ENCODE measurements at places on chromosomes 16 and 17.

DNA sequence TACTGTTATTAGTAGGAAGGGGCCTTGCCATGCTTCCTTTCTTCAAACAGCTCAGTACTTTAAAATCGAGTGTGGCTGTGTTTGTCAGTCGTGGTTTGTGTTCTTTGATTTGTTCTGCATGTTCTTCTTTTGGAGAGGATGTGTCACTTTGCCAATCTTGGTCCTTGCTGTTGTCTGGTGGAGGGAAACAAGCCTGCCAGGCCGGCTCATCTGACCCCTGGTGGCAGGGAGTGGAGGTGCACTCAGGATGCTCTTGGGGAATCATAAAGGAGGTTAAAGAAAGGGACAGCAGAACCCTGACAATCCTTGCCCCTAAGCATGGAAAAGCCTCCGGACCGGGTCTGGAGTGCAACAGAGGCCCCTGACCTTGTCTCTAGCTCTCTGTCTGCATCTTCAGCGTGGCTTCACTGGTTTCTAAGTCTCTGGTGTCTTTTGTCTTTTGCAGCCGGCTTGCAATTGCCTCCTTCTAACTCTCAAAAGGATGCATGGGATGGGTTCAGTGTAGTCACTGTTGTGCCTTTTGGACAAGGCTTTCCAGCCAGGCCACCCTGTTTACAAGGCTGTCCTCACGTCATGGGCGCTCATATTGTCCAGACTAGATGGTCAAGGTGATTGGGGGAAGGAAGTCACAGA is 135.8 kb downstream of the WWOX start:
- no peak for DNase-seq

- no peak for DNase-seq
Measured at GRCh38 chr16:72938795-72939164, 109.1 kb downstream of the ZFHX3 start.

GRCh38 chr17:15437303-15437635 is 30.2 kb downstream of the CDRT4 start:
- no peak for DNase-seq

DNA sequence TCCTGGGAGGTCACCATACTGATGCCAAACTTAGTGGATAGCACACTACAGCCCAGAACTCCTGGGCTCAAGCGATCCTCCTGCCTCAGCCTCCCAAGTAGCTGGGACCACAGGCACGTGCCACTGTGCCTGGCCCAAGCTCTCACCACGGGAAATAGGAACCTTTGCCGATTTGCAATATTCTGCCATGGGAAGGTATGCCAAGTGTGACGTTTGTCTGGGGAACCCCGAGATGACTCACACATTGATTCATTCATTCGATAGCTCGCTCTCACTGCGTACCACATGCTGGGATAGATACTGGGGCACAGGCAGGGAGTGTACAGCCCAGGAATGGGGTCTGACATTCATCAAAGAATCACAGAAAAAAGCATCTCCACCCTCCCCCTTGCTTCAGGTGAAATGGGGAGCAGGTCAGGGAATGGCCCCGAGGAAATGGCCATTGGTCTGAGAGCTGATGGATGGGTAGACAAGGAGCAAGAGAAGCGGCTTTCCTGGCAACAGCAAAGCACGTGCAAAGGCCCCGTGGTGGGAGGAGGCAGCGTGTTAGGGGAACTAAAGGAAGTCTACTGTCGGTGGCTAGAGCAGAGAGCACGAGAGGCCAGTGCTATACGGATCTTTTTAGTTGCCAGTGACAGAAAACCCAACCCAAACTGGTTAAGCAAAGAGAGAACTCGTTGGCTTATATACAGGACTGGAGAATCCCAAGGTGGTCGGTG is 44.1 kb downstream of the DNAH17 start:
- no peak for DNase-seq

GRCh38 chr16:47204736-47205504 is 61.2 kb upstream of the NETO2 start:
- DNase-seq: no peak

GRCh38 chr17:51087072-51087757 is 33.5 kb downstream of the SPAG9 start:
- no peak for DNase-seq

- DNase-seq: no peak
Measured at GRCh38 chr16:78025631-78026030, 3.3 kb downstream of the CLEC3A start.

DNA sequence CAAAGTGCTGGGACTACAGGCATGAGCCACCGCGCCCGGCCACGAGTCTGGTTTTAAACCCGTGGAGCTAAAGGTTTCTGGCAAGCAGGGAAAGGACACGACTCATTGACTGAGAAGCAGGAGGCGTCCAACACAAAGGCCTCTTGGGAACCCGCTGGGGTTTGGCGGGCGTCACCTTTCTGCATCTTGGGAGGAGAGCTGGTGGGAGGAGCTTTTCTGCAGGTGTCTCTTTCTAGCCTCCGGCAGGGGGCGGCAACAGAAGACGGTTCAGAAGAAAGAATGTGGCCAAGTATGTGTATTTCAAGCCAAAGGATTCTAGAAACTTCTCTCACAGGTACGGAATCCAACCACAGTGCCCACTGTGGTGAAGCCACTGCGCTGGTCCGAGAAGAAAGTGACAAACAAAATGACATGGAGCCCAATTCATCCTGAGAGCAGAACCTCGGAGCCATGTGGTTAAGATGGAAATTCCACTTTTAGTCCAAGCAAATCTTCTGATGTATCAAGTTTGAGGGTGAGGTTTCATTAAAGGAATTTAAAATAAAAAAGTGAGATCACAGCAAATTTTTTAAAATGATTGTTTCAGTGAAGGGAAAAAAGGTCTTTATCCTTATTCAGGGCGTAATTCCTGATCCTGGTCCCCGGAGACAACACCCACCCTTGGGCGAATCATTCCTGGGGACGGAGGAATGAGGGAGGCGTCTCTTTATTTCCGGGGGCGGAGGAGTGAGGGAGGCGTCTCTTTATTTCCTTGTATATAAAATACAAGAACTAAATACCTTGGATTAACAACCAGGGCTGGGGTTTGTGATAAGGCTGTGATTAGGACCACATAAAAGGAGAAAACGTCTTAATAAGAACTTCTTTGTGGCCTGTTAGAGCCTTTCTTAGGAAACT is 97.6 kb downstream of the MRM3 start:
- no peak for DNase-seq

GRCh38 chr17:30599428-30600059 is 122.3 kb downstream of the GOSR1 start:
- DNase-seq: no peak

DNA sequence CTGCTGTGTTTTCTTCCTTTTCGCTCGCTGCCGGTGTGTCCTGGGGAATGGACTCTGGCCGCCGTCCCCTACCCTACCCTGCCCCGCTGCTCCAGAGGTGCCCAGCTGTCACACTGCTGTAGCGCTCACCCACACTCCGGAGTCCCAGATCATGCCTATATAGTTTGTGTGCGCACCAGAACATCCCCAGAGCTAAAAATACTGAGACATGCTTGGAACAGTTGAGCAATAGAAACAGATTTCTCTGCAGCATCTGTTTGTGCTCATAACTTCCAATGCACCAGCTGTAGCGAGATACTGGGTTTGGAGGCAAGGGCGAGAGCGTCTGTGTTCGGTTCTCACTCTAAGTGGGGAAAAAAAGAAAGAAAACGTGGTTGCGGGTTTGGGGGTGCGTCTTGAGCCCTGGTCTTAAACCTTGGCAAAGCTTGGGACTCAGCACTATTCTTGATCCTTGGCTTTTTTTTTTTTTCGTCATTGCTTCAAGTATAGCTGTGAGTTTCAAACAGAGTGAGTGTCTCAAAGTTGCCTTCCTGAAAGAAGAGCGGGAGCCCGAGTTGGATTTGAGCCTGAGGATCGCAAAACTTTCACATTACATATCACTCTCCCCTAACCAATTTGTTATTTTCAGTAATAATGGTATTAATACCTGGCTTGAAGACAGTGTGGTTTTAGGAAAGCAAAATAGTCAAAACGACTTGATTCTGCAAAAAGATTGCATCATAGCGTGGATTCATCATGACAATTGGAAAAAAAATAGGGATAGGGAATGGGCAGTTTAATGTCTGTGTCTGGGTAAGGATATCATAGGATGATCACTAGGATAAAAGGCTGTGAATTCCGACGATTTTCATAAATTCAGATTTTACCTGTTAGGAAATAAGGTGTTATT is 621 bp downstream of the KCNJ2 start:
- DNase-seq: no peak

DNA sequence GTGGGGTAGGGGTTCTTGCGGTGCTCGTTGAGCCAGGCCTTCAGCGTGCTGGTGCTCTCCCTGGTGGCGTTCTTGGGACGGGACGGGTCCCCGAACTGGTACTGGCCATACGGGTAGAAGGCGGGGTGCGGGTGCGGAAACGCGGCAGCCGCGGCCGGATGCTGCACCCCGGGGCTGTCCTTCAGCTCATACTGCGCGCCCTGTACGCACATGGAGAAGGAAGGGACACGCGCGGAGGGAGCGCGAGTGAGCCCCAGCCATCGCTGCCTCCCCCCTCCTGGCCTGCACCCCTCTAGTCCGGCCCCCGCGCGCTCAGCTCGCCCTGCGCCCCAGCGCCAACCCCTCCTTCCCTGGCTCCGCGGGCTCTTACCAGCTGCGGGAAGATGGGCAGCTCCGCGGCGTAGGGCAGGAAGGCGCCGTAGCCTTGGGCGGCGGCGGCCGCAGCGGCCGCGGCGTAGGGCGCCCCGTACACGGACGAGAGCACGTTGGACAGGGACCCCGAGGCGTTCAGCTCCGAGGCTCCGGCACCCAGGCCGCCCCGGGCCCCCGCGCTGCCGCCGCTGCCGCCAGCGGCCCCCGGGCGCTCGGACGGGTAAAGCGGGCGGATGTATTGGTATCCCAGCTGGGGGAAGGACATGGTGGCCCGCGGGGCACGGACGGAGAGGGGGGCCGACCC is 1.0 kb downstream of the IRX3 start:
- DNase-seq: no peak

GRCh38 chr17:41836550-41837196 is 641 bp upstream of the NT5C3B start:
- no peak for DNase-seq

- DNase-seq: no peak
Measured at GRCh38 chr17:12815642-12816141, 26.4 kb downstream of the ARHGAP44 start.

DNA sequence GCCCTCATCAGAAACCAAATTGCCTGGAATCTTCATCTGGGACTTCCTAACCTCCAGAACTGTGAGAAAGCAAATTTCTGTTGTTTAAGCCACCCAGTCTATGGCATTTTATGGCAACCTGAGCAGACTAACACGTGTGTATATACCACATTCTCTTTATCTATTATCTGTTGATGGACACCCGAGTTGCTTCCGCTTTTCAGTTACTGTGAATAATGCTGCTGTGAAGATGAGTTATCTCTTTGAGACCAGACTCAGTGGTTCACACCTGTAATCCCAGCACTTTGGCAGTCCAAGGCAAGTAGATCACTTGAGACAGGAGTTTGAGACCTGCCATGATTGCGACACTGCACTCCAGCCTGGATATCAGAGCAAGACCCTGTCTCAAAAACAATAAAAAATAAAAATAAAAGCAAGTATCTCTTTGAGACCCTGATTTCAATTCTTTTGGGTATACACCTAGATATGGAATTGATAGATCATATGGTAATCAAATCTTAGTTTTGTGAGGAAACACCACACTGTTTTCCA is 27.2 kb upstream of the CNEP1R1 start:
- DNase-seq: no peak

DNA sequence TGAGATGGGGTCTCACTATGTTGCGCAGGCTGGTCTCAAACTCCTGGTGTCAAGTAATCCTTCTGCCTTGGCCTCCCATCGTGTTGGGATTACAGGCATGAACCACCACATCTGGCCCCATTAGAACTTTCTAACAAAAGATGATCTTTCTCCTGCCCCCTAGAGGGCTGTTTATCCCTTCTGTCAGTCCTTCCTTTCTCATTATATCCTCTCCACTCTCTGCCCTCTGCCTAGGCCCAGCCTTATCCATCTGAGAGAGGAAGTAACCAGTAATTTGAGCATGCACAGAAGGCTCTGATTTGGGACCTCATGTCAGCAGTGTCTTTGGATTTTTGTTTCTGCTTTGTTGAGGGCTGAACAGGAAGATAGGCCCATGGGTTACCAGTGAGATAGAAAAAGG is 4.4 kb upstream of the DHX40 start:
- DNase-seq: no peak

- DNase-seq: no peak
Measured at GRCh38 chr17:1744551-1745512, 2.2 kb downstream of the SERPINF2 start.

DNA sequence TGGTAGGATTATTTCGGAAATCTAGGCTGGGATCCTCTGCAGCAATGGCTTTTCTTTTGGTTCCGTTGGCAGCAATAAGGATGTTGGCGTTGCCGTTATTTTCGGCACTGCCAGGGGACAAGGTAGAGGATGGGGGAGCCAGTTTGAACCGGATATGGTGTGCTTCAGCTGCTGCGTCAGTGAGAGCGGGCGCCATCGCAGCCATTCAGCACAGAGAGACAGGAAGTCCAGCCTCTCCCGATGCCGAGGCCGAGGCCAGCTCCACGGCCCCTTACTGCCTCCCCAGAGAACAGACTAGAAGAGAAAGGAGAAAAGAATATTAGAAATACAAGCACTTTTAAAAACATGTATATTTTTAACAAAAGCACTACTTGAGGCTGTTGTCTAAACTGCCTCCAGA is 21.3 kb downstream of the KANSL1 start:
- no peak for DNase-seq

- DNase-seq: no peak
Measured at GRCh38 chr17:66492561-66493005, 190.2 kb downstream of the PRKCA start.

- DNase-seq: no peak
Measured at GRCh38 chr16:11482946-11483748, 103.6 kb downstream of the LITAF start.

DNA sequence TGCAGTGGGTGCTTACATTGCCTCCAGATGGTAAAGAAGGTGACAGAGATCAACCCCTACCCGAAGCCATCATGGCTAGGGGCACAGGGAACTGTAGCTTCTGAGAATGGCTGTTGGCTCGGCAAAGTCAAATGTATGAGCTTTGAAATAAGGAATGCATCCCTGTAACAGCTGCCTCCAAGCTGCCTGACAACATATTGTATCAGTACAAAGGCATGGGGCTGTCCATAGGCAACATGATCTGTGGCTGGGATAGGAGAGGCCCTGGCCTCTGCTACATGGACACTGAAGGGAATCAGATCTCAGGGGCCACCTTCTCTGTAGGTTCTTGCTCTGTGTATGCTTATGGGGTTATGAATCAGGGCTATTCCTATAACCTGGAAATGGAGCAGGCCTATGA is 119.2 kb upstream of the NETO2 start:
- no peak for DNase-seq

DNA sequence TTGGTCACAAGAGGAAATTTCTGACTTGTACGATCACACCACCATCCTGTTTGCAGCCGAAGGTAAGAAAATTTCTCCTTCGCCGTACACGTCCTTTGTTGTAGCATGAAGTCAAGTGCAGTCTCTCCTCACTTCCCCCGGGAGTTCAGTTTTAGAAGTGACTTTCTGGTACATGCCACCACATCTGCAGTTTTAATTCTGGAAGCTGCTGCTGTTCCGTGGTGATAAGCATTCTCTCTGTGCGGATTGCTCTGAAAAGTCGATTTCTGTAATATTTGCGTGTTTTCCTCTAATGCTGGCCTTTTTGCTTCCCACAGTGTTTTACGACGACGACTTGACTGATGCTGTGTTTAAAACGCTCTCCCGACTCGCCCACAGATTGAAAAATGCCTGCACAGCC is 20.6 kb downstream of the METTL22 start:
- no peak for DNase-seq

Measured in NCI-H1417 treated with DMSO at 0.1 percent for 48 hours (cell line).